NCI-H1436 treated with DMSO at 0.1 percent for 48 hours (cell line): ENCODE measurements at places on chromosomes 5 and 9.

DNA sequence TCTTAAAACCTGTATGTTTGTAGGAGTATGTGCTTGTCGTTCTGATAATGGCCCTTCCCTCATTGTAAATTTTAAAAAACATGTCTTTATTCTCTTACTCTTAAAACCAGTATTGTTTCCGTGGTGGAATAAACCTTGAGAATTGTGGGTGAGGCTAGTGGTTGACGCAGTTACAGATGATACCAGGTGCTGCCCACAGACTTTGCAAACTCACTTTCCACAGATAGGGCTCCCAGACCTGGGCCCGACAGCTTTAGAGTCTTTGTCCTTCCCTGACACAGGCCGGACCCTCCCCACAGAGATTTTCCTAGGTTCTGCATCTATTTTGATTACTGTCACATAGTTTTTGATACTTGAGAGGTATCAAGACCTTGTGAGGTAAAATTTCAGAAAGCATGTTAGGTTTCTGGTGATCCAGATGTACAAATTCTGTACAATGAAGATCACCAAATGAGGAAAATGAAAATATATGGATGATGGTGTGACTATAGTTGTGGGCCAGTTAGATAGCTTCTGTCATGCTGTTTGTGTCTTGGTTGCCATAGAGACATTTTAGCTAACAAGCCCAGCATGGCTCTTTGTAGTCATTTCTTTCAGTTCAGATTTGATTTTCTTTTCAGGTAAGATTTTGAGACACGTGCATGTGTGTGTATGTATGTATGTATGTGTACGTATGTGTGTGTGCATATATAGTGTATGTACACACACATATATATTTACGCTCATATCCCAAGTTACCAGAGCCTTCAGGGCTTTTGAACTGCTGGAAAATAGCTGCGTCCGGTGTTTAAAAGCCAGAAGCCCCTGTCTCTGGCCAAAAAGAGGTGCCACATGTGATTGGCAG is 33.8 kb downstream of the DMRT1 start:
- no peak for DNase-seq

- no peak for DNase-seq
Measured at GRCh38 chr5:85488295-85488694, 1103.6 kb upstream of the EDIL3 start.

GRCh38 chr9:36679710-36680109 is 107.0 kb downstream of the MELK start:
- no peak for DNase-seq

GRCh38 chr9:76403352-76403751 is 9.1 kb upstream of the RFK start:
- DNase-seq, result no peak

- no peak for DNase-seq
Measured at GRCh38 chr5:181265092-181265671, 4.2 kb upstream of the TRIM52 start.

- DNase-seq, result no peak
Measured at GRCh38 chr5:106680330-106680729, 990.4 kb downstream of the EFNA5 start.

- no peak for DNase-seq
Measured at GRCh38 chr5:136006164-136006563, 22.6 kb upstream of the TGFBI start.

DNA sequence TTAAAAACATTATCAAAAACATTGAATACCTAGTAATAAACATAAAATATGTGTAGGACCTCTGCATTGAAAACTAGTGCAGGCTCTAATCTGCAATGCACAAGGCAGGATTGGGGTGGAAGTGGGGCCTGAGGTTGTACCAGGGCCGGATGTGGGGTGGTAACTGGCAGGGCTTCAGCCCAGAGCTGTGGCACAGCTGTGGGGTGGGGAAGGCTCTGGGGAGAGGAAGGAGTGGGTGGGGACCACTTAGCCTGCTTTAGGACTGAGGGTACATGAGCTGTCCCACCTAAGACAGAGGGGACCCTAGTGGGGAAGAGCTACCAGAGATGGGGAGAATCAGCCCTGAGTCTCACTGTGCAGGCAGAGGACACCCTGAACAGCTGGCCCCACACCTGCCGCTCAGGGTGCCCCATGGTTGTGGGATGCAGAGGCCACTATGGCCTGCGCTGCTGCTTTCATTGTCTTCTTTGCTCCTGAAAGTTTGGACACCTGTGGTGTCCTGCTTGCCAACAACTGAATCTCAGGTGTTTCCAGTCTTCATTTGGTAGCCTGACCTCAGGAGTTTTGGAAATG is 311.4 kb downstream of the TLE4 start:
- no peak for DNase-seq

GRCh38 chr9:23342291-23342690 is 483.7 kb downstream of the ELAVL2 start:
- no peak for DNase-seq

GRCh38 chr5:103245761-103246160 is 12.8 kb upstream of the MACIR start:
- no peak for DNase-seq

- DNase-seq, result no peak
Measured at GRCh38 chr5:1801967-1802295, 724 bp downstream of the NDUFS6 start.

- DNase-seq, result no peak
Measured at GRCh38 chr9:136628268-136628667, 34.4 kb upstream of the EGFL7 start.

- DNase-seq, result no peak
Measured at GRCh38 chr9:113932906-113933584, 56.9 kb downstream of the ZNF618 start.

GRCh38 chr9:37126214-37126788 is 5.9 kb downstream of the ZCCHC7 start:
- no peak for DNase-seq

DNA sequence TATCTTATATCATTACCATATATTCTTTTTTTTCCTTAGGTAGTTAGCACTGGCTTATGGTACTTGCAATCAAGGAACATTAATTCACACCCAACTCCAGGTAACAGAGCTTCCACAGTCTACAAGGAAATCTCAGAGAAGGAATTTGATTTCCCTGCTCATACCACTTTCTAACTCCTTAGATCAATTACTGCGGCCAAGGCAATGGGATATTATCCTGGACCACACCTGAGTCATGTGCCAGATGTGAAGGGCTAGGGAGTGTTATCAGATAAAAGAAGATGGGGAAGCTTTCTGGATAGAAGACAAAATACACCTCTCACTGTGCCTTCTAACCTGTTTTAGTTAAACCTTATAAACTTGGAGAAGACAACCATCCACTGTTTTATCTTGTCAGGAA is 181.2 kb downstream of the CCDC192 start:
- DNase-seq, result no peak

DNA sequence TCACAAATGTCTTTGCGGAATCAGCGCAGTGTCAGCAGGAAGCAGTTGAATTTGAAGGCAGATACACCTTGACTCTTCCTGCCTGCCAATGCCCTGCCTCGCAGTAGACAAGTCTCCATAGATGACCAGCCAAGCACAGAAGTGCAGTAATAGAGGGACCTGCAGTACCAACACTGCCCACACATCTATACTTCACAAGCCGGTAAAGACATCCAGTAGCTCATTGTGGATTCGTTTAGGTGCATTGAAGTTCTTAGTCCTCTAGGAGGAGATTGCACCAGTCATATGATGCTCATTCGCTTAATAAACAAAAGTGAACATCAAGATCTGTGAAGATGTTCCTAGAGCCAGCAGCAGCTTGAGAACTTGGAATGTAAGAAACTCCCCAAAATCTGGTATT is 7.1 kb upstream of the IFNA2 start:
- DNase-seq, result no peak

GRCh38 chr5:149049371-149049781 is 13.5 kb downstream of the SH3TC2 start:
- no peak for DNase-seq

GRCh38 chr9:113519426-113520108 is 56.0 kb downstream of the RGS3 start:
- DNase-seq, result no peak

- no peak for DNase-seq
Measured at GRCh38 chr5:154766558-154767281, 11.5 kb downstream of the LARP1 start.

- DNase-seq, result no peak
Measured at GRCh38 chr9:114220061-114220541, 64.8 kb downstream of the COL27A1 start.

- no peak for DNase-seq
Measured at GRCh38 chr5:128060644-128061385, 22.8 kb upstream of the SLC12A2 start.

- no peak for DNase-seq
Measured at GRCh38 chr5:59684388-59685190, 208.9 kb downstream of the PDE4D start.

GRCh38 chr5:119243888-119244287 is 111.9 kb upstream of the TNFAIP8 start:
- no peak for DNase-seq

DNA sequence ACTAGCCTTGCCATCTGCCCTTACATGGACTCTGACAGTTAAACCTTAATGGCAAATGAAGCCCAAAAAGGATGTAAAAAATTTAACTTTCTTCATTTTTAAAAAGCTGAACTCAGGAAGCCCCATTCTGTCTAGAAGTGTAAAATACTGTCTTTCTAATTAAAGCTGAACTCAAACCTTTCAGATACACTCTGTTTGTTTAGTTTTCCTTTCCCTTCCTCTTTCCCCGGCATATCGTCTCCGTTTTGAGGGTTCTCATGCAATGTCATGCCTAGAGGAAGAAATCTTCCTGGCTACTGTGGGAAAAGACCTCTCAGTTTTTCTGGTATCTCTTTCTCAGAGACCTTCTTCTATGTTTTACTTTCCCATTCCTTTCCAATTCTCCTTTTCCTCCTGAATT is 841.5 kb downstream of the DTWD2 start:
- no peak for DNase-seq

DNA sequence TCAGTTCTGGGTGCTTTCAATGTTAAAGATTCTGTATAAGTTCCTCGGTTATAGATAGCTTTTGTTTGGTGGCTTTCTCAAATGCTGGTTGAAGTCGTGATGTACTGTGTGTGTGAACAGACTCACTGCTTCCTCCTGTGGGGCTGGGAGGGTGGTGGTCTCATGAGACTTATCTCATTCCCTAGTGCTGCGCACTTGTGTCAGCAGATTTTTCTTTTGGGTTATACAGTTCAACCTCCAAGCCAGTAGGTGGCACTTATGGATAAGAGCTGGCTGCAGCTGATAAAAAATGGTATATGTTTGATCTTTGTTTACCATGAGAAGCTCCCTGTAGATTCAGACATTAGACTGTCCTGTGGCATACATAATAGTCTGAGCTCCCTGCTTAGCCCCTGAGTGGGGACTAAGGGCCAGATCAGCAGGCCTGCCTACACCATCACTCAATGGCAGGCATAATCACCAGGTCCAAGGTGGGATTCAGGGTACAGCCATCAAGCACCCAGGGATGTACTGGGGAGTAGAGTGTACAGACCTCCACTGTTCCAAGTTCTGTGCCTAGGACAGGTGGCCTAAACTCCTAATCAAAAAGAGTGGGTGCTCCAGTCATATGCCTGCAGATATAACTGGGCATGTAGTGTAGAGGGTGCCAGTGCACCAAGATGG is 174.2 kb downstream of the OXCT1 start:
- no peak for DNase-seq

DNA sequence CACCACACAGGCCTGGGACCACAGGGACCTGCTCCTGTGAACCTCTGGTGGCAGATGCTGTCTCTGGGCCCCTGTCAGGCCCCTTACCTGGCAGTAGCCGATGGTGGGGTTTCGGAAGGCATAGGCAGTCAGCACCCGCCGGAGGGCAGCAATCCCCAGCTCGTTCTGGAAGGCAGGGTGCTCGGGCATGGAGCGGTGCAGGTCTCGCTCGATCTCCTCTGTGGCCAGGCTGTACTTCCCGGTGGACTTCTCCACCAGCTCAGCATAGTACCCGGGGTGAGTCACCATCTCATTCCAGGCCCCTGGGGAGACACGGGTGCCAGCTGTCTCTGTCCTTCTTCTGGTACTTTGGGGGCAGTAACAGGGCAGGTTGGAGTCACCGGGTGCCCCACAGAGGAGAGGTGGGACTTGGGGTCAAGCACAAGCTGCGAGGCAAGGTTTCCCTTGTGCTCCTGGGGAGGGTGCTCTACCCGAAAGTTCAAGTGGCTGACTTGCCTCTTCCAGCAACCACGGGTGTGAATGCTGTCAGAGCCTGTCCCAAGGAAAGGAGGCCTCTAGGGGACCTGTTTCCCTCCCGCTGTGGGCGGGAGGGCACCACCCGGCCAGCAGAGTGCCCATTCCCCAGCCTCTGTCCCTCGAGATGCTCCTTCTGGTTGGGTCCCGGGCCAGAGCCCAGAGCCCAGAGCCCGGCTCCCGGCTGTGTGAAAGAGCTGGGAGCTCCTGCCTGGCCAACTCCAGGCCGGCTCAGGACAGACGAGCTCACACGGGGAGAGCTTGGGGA is 19.8 kb upstream of the MRNIP start:
- DNase-seq, result no peak

DNA sequence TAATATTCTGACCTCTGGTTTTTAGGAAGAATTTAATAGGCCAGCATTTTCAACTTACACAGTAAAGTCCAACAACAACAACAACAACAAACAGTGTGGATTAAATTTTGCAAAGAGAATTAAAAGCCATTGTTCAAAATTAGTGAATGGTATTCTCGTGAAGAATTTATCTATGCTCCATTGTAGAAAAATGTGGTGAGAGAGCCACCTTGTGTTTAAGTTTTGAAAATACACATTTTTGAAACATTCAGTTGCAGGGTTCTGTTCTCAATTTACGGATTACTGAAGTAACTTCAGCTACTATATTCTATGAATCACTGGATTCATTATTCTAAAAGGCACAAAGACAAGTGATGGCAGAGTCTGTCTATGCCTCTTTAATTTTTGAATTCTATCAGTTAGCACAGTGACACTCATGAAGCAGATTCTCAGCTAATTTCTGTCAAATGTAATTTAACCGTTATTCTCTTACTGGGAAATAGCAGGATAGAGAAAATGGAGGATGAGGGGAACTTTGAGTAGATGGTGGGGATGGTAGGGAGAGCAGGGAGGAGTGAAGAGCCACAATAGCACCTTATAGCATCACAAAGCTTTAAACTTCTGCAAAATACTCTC is 11.0 kb downstream of the CCDC152 start:
- DNase-seq, result no peak

DNA sequence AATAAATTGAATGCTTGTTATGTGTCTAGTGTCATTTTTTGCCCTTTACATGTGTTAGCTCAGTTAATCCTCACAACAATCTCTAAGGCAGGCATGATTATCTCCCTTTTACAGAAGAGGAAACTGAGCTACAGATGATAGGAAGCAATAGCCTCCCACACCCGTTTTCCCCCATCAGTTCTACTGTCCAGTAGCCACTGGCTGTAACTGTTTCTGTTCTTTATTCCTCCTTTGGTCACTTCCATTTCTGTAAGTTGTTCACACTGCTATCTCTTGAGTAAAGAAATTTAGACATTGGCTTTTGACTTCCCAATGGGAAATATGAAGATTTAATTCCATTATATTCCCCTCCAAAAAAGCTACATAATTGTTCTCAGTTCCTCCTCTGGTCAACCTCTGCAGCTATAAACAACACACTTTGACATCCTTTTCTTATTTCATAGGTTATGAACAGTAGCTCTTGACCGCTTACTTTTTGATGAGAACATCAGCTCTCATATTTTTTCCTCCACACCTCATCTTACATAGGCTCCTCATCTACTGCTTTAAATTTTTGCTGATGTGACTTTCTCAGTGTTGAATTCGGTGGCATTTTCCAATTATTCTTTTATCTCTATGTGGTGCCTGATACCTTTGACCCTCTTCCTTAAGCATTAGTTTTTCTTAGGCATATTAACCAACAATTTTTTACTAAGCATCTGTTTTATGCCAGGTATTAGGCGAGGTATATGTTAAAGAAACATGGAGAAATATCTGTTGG is 21.4 kb downstream of the SPZ1 start:
- DNase-seq, result no peak
